ENCODE measurements at places on chromosomes 7 and 10.

- DNase-seq, result no peak
Measured at GRCh38 chr7:107014387-107015023, 30.0 kb upstream of the PRKAR2B start.

DNA sequence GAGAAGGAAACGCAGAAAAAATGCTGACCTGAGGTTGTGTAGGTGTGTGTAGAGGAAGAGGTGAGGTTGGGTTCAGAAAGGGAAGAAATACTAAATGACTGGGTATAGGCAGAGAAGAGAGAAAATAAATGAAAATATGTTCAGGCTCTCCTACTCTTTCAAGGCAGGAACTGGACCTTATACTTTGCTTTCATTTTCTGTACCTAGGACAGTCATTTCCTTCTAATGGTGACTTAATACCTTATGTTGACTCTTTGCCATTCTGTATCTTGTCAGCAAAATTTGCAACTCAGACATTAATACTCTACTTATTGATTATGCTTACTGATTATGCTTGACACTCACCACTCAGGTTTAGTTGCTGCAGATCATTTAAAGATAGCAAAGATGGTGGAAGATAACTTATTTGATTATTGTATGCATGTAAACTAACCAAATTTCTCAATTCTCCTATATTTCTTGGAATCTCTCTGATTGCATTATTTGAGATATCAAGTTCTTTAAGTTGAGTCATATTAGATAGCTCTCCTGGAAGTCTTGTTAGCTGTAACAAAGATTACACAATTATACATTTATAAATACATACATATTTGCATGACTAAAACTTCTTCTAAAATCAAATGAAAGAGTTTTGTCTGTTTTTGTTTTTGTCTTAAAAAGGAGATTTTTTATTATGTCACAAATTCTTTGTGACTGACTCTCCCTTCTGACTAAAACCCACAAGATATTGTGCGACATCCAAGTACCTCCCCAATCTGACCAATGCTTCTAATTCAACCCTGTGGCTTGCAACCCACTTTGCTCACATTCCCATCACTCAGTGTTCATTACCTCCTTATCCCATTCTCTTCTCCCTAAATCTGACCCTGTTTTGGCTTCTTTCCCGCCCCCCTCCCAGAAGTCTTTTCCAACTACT is 20.0 kb downstream of the LRRD1 start:
- DNase-seq, result no peak

GRCh38 chr7:34158368-34159153 is 253.2 kb downstream of the BMPER start:
- DNase-seq, result no peak

DNA sequence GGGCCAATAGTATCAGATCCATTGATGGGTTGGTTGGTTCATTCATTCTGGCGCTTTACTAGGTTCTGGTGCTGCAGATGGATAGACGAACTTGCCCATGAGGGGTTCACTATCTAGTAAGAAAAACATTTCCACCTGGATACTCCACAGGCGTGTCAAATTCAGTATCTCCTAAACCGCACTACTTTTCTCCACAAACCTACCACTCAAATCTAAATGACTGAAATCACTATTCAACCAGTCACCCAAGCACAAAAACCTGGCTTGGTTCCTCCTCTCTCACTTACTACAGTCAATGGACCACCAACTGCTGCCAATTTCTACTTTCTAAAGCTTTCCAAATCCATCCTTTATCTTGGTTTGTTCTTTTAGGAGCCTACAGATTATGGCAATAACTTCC is 572 bp downstream of the AGK start:
- DNase-seq, result no peak

All from naive thymus-derived CD4-positive, alpha-beta T cell (primary cell).